ENCODE measurements at places on chromosomes 12 and 14.

- no peak for DNase-seq
These were observed 116.1 kb upstream of the BCAT1 start for GRCh38 chr12:25065035-25065434.

DNA sequence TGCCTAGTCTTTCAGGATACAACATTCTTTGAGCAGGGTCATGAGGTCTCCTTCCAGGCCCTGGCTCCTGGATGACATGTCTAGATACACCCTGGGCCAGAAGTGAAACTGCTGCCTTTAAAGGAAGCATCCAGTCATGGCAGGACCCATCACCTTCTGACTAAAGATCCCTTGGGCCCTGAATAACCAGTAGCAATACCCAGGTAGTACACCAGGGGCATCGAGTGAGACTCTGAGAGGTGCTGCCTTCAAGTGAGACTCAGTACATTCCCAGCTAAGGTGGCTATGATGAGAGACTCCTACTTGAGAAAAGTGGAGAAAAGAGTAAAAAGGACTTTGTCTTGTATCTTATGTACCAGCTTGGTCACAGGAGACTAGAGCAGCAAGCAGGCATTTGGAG, 23.5 kb downstream of the OR6C68 start:
- DNase-seq = no peak

- DNase-seq = no peak
These were observed 359.9 kb downstream of the TRHDE start for GRCh38 chr12:72631926-72632685.

DNA sequence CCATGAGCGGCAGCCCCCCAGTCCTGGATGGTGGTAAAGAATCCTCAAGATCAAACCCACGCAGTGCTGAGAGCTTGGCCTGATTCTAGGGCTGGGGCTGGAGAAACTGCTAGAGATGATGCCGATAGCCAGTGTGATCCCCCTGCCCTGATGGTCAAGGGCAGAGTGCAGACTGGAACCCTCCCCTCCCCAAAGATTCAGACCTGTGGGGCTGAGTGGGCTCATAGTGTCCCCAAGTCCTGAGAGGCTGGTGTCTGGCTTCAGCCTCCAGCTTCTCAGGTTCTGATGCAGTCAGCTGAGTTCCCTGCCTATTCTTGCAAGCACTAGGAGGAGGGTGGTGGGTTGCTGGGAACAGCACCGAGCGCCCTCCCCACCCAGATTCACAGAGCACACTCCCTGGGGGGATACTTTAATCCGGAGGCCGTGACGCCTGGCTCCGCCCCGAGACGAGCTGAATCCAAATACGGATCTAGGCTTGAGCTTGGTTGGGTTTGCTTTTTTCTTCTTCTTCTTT, 11.9 kb downstream of the RHOF start:
- DNase-seq = no peak

- DNase-seq = no peak
These were observed 6.9 kb downstream of the KRT4 start for GRCh38 chr12:52806821-52807543.

DNA sequence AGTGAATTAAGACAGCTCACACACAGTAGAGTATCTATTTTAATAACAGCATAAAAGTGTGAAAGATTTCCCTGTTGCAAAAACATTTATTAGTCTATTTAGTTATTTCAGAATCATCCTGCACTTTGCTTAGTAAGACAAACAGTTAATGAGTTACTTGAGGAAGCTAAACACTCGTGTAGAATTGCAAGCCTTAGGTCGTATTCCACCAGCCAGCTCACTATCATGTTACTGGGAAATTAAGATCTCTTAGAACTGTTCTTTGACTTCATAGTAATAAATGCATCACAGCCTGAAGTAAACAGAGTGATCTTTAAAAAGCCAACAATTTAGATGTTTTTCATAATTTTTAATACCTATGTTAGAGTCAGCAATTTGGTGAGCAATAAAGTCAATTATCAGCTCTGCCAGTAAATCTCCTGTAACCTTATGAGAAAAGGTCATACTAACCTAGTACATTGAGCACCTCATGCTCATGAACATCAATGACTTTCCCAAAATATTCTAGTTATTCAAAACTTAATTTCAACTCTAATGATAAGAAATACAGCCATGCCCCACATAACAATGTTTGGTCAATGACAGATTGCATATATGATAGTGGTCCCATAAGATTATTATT, 26.7 kb upstream of the ETNK1 start:
- no peak for DNase-seq

- no peak for DNase-seq
These were observed 2.4 kb downstream of the TMPRSS12 start for GRCh38 chr12:50845021-50845647.

DNA sequence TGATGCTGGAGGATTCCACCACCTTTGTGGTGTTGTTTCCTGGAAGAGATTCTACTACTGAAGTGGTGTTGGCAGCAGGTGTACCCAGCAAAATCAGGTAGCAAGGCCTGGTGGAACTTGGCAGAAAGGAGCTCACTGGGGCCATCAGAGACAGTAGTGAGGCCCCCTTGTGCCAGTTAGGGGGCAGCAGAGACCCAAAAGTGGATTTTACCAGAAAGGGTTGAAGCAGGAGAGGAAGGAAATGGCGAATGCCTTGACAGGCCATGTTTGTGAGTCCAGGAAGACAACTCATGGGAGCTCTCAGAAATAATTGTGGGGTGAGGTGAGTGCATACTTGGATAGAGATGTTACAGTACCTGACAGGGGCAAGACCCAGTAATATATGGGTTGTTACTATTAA, 137.7 kb upstream of the FGD4 start:
- DNase-seq = no peak

GRCh38 chr12:51005671-51006070, 20.5 kb downstream of the SLC11A2 start:
- DNase-seq = no peak

DNA sequence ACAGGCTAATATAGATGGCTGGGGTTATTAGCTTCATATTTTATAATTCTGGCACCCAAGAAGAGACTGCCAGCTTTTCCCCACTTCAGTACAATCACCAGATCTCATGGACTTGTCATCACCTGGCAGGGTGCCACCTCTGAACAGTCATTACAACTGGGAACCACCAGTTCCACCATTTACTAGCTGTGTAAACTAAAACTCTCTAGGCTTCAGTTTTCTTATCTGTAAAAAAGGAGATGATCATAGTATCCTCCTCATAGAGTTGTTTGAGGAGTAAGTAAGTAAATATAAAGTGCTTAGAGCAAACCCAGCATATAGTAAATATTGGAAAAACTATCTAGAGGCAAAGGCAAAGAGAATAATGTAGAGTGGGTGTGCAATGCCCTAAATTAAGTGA, 19.3 kb downstream of the CPNE8 start:
- DNase-seq = no peak

DNA sequence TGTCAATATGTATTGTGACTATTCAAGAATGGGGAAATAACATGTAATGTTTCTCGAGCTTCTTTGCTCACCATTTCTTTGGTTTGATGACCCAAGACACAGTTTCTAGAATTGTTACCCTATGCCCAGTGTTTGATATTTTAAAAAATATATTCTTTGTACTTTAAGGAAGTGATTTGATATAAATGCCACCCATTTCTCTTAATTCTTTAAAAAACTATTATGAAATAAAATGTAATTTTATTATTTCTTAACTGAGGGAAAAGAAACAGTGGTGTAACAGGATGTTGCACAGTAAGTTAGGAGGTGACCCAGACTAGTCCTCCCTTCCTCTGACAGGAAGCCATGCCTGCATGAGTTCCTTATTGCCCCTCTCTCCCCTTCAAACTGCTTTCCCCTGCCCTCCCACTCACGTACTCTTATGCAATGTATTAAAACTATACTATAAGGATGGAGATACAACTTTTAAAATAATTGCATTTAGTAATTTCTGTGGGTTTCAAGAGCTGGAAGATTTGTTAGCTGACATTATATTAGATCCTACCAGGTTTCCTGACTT, 279.4 kb downstream of the TMTC2 start:
- no peak for DNase-seq

- no peak for DNase-seq
These were observed 13.8 kb upstream of the SLC38A2 start for GRCh38 chr12:46386360-46386867.

- no peak for DNase-seq
These were observed 10.4 kb downstream of the CORO1C start for GRCh38 chr12:108720757-108721514.

DNA sequence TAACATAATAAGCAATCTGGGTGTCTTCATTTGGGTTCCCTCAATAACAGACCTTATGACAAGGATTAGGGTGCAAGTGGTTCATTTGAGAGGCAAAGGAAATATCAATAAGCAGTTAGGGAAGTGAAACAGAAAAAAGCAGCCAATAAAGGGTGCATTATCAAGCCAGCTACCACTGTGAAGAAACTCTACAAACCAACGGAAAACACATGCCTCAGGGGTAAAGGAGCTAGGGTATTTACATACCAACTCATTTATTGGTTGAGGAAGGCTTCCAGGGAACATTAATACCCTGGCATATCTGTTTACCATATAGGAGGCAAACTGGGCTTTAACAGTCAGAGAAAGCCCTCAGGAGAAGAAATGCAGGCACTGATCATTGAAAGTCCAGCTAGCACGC, 22.7 kb upstream of the IFNG-AS1 start:
- DNase-seq = no peak

DNA sequence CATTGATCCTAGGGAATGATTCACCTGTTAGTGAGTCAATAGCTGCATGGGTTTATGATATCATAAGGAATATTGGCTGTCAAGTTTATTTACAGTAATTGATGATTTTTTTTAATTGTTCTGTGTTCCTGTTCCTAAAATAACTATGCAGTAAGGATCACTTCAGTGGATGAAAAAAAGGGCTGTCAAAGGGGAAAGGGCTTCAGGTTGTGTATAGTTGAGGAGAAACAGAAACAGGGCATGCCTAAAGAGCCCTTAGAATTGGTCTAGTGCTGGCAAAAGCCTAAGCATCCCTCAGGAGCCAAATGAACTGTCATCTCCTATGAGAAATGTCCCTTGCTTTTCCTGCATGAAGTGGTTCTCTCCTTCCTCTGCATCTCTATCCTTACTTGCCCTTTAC, 444.9 kb downstream of the RMST start:
- DNase-seq = no peak

- DNase-seq = no peak
These were observed 19.3 kb upstream of the CDKN3 start for GRCh38 chr14:54377501-54377900.

- no peak for DNase-seq
These were observed 153.9 kb upstream of the AVPR1A start for GRCh38 chr12:63304887-63305316.

DNA sequence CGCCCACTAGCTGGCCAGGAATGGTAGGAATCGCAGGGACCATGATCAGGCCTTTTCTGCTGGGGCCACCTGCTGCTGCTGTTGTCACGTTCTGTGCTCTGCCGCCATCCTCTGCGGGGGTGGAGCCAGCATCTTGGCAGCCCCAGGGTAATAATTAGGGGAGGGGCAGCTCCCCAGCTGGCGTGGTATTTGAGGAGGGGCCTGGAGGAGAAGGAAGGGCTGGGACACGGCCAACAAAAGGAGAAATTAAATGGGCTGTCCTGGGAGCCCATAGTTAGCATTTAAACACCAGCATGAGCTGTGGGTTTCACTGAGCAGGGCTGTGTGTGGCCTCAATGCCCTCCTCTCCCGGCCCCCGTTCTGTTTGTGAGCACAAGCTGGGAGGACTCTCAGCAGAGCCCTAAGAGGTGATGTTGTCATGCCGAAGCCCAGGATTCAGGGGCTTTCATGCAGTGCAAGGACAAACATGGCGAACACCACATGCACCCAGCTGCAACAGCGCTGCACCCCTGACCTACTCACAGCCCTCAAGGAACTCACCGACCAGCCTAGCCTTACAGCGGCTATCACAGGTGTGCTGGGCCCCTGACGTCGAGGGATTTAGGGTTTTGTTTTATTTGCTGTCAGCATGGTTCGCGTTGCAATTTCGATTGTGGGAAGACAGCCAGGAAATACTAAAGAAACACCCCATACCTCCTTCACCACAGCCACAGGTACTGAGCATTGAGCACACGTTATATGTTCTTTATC, 324.3 kb downstream of the CACNA1C start:
- DNase-seq = no peak

DNA sequence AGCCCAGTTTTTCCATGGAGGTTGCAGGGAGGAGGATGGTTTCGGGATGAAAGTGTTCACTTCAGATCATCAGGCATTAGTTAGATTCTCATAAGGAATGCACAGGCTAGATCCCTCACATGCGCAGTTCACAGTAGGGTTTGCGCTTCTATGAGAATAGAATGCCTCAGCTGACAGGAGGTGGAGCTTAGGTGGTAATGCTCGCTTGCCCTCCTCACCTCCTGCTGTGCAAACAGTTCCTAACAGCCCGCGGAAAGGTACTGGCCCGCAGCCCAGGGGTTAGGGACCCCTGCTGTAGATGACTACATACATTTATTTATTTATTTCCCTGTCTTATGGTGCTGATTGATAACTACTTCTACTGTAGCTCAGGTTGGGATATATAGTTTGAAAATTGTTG, 93.2 kb downstream of the FBXO33 start:
- no peak for DNase-seq

GRCh38 chr14:90970167-90970600, 90.3 kb downstream of the RPS6KA5 start:
- no peak for DNase-seq

DNA sequence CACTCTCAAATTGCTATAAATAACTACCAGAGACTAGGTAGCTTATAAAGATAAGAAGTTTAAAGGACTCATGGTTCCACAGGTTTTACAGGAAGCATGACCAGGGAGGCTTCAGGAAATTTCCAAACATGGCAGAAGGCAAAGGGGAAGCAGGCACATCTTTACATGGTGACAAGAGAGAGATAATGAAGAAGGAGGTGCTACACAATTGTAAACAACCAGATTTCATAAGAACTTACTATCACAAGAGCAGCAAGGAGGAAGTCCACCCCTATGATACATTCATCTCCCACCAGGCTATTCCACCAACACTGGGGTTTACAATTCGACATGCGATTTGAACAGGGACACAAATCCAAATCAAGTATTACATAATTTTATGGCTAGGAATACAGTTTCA, 257.7 kb downstream of the BTG1 start:
- no peak for DNase-seq

DNA sequence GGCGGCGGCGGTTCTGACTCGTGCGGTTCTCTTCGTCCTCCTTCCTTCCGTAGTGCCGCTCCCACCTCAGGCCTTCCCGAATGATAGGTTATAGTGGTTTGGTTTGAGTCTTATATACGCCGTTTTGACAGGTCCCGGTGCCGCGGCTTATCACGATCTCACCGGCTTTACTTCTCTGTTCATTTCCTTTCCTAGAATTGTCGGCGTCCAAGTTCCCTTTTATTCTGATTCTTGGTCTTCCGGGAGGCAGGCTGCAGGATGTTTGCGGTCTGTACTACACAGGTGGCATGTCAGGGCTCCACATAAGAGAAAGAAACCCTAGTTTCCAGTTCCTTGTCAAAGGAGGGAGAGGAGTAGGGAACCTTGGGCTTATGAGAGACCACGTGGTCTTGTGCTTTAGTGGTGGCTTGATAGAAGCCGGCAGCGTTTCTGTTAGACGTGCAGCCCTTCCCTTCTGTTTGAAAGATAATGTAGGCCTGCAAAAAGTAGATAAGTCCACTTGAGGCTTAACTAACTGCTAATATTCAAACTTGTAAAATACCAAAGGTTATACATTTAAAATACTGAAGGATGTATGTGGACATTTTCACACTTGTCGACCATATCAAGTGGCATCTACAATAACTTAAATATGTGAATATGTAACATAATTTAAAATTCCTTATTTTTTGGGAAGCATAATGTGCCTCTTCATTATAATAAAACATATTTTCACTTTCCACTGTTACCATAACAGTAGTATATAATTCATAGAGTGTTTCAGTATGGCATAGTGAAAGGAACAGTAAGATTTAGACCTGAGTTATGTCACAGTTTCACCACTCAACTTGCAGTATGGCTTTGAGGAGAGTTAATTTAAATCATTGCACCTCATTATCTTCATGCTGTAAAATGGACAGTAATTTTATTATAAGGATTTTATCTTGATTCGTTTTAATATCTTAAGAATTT, 804 bp downstream of the USP15 start:
- no peak for DNase-seq
